ENCODE measurements at places on chromosomes 12 and 14. TPM values are rescaled to one million over a fixed set of nuclear protein-coding genes. Genes with fewer than 3 reads are reported as not detected.

DNA sequence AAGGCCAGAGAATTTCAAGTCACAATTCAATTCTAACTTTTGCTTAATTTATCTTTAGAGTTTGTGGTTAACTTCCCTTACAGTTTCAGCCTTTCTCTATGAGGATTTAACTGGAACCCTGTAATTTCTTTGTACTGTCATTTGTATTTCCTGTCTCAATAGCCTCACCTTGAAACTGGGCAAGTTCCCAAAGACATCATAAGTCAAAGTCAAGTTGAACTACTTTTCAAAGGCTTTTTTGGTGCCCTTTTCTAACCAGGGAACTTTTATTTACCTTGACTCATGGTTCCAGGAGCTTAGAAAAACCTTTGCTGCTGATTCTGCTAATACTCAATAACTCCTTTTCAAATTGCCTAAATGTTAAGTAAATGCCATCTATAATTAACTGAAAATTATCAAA lies 200.8 kb upstream of the KRR1 start:
- H3K4me1 ChIP-seq = peaks cover 38% of the 10 kb centered on the region
- no peaks in the 10 kb centered on the region for H3K27me3 ChIP-seq
- DNase-seq = no peak

GRCh38 chr12:52650520-52651081 lies 1.4 kb downstream of the KRT2 start:
- no peak overlapping the region for H3K27ac ChIP-seq
- H3K36me3 ChIP-seq = no peaks in the 10 kb centered on the region
- no peak overlapping the region for H3K4me3 ChIP-seq
- H3K27me3 ChIP-seq = no peaks in the 10 kb centered on the region
- peaks cover 14% of the 10 kb centered on the region for H3K4me1 ChIP-seq
- DNase-seq = peak; percentile 48

- H3K27ac ChIP-seq = peak overlapping the region; percentile 91
- DNase-seq = no peak
- H3K27me3 ChIP-seq = no peaks in the 10 kb centered on the region
These were observed 135.0 kb upstream of the HIF1A start for GRCh38 chr14:61560323-61560722.

- DNase-seq = no peak
- H3K4me3 ChIP-seq = no peak overlapping the region
- no peak overlapping the region for H3K27ac ChIP-seq
- H3K4me1 ChIP-seq = no peaks in the 10 kb centered on the region
These were observed 27.3 kb upstream of the ST8SIA1 start for GRCh38 chr12:22361785-22362184.

GRCh38 chr12:109835827-109836226 lies 2.6 kb upstream of the TRPV4 start:
- no peaks in the 10 kb centered on the region for H3K27me3 ChIP-seq
- no peak overlapping the region for H3K4me3 ChIP-seq
- no peak for DNase-seq
- no peaks in the 10 kb centered on the region for H3K36me3 ChIP-seq

GRCh38 chr14:48672506-48672905 lies 913.7 kb downstream of the RPS29 start:
- H3K4me1 ChIP-seq = no peaks in the 10 kb centered on the region
- H3K36me3 ChIP-seq = no peaks in the 10 kb centered on the region
- DNase-seq = no peak
- H3K27ac ChIP-seq = no peak overlapping the region

DNA sequence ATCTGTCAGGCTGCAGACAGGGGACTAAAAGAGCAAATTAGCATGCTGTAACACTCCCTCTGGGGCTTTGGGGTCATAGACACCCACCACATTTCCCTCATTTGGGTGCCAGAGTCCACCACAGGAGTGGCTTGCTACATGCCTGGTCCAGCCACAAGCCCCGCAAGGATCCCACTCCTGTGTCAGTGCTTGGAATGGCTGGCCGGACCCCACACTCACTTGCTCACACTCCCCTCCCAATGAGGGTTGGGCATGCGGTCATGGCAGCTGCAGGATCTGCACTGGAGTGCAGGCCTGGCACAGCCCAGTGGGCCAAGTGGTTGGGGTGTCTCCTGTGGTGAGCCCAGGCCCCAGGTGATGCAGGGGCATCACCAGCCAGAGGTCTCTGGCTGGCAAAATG lies 59.9 kb downstream of the TSPAN19 start:
- no peak for DNase-seq
- H3K27ac ChIP-seq = no peak overlapping the region
- H3K27me3 ChIP-seq = no peaks in the 10 kb centered on the region
- H3K4me1 ChIP-seq = no peaks in the 10 kb centered on the region

DNA sequence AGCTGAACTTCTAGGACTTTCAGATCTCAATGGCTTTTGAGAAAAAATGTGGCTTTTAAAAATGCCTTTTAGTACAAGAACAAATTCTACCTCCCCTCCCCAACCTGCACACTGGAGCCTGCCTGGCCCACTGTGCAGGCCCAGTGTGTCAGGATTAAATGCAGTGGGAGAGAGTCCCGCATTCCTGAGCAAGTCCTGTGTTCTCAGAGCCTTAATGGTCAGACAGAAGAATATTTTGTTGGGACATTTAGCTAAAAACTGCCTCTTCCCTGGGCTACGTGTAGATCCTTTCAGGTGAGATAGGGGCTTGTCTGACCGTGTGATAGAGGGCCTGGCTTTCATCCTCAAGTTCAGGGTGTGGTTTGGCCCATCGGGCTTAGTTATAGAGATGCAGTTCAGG lies 63.1 kb upstream of the ESRRB start:
- H3K27me3 ChIP-seq = peaks cover 4% of the 10 kb centered on the region
- no peak overlapping the region for H3K27ac ChIP-seq
- no peak overlapping the region for H3K4me3 ChIP-seq
- no peaks in the 10 kb centered on the region for H3K4me1 ChIP-seq
- no peaks in the 10 kb centered on the region for H3K36me3 ChIP-seq
- DNase-seq = no peak

DNA sequence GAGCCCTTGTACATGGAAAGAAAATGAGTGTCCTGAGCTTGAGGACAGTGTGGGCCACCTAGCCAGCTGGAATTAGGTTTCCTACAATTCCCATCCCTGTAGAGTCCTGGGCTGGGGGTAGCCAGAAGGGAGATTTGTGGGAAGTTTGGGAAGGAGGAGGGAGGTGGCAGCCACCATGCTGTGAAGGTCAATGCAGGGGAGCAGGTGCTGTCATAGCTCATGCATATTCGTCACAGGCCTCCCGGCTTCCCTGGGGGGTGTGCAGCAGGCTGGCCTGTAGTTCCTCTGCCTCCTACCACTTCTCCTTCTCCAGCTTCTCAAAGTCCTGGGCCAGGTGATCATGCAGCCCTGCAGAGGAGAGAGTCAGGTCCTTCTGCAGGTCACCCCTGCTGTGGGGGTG lies 121.3 kb downstream of the TBX3 start:
- no peak overlapping the region for H3K4me3 ChIP-seq
- no peak for DNase-seq
- H3K27ac ChIP-seq = no peak overlapping the region
- no peaks in the 10 kb centered on the region for H3K36me3 ChIP-seq
- H3K4me1 ChIP-seq = no peaks in the 10 kb centered on the region

DNA sequence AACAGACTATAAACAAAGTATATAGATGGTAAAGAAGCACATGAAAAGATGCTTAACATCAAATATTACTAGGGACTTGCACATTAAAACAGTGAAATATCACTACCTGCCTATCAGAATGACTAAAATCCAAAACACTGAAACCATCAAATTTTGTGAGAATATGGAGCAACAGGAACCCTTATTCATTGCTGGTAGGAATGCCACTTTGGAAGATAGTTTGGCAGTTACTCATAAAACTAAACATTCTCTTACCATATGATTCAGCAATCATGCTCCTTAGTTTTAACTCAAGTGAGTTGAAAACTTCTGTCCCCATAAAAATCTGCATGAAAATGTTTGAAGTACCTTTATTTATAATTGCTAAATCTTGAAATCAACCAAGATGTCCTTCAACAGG lies 297.6 kb downstream of the DAD1 start:
- no peak overlapping the region for H3K4me3 ChIP-seq
- DNase-seq = no peak
- no peaks in the 10 kb centered on the region for H3K4me1 ChIP-seq

GRCh38 chr12:107990325-107990724 lies 138.8 kb upstream of the WSCD2 start:
- no peak overlapping the region for H3K4me3 ChIP-seq
- DNase-seq = peak; percentile 51
- no peak overlapping the region for H3K27ac ChIP-seq
- no peaks in the 10 kb centered on the region for H3K27me3 ChIP-seq

GRCh38 chr12:18296909-18297280 lies 35.6 kb downstream of the PIK3C2G start:
- H3K27me3 ChIP-seq = no peaks in the 10 kb centered on the region
- no peaks in the 10 kb centered on the region for H3K36me3 ChIP-seq
- H3K4me1 ChIP-seq = no peaks in the 10 kb centered on the region
- no peak overlapping the region for H3K4me3 ChIP-seq
- H3K27ac ChIP-seq = no peak overlapping the region
- DNase-seq = no peak

- peak overlapping the region; percentile 75 for H3K27ac ChIP-seq
- H3K4me3 ChIP-seq = peak overlapping the region; percentile 87
- H3K4me1 ChIP-seq = peaks cover 13% of the 10 kb centered on the region
- DNase-seq = no peak
These were observed 1.2 kb downstream of the NCKAP5L start for GRCh38 chr12:49827051-49827400.

GRCh38 chr12:40137252-40137651 lies 31.4 kb upstream of the SLC2A13 start:
- no peak overlapping the region for H3K4me3 ChIP-seq
- no peaks in the 10 kb centered on the region for H3K27me3 ChIP-seq
- no peaks in the 10 kb centered on the region for H3K36me3 ChIP-seq
- no peaks in the 10 kb centered on the region for H3K4me1 ChIP-seq
- H3K27ac ChIP-seq = no peak overlapping the region
- no peak for DNase-seq

GRCh38 chr12:63990828-63991547 lies 146.5 kb downstream of the SRGAP1 start:
- H3K27me3 ChIP-seq = no peaks in the 10 kb centered on the region
- H3K27ac ChIP-seq = no peak overlapping the region
- H3K36me3 ChIP-seq = no peaks in the 10 kb centered on the region

DNA sequence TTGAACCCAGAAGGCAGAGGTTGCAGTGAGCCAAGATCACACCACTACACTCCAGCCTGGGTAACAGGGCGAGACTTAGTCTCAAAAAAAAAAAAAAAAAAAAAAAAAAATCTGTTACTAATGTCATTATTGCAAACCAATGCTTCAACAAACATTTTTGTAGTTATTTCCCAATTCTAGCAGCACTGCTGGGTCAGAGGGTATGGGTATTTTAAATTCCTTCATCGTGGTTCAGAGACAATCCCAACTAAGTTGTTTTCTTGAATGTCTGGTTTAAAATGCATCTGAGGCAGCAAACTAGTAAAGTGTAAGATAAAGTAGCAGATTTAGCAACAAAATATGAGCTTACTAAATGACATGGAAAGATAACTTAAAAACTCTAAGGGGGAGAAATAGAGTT lies 65.6 kb downstream of the FERMT2 start:
- no peak overlapping the region for H3K4me3 ChIP-seq
- H3K36me3 ChIP-seq = peaks cover 4% of the 10 kb centered on the region
- peaks cover 11% of the 10 kb centered on the region for H3K4me1 ChIP-seq

DNA sequence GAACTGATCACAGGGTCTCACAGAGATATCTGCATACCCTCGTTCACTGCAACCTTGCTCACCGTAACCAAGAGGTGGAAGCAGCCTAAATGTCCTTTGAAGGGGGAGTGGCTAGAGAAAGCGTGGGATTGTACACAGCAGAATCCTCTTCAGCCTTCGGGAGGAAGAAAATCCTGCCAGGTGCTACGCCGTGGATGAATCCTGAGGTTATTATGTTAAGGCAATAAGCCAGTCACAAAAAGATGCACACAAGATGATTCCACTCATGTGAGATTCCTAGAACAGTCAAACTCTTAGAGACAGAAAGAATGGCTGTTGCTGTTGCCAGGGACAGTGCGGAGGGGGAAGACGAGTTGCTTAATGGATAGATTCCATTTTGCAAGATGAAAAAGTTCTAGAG lies 39.6 kb upstream of the SFSWAP start:
- no peaks in the 10 kb centered on the region for H3K4me1 ChIP-seq
- no peak overlapping the region for H3K4me3 ChIP-seq
- no peaks in the 10 kb centered on the region for H3K36me3 ChIP-seq
- no peaks in the 10 kb centered on the region for H3K27me3 ChIP-seq
- DNase-seq = no peak

DNA sequence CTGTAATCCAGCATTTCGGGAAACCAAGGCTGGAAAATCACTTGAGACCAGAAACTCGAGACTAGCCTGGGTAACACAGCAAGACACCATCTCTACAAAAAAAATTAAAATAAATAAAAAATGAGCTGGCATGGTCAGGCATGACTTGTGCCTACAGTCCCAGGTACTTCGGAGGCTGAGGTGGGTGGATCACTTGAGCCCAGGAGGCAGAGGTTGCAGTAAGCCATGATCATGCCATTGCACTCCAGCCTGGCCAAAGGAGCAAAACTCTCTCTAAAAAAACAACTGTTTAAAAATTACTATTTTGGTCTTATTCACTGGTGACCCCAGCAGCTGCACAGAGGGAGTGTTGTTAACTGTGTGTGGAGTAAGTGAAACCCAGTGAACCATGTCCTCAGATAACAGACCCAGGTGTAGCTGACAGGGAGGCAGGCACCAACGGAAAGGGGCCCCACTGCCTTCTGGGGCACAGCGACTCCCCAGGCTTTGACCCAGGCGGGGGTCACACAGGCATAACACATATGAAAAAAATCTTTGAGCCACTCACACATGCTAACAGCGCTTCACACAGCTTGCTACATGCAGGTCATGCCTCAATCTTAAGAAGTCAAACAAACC lies 12.1 kb downstream of the DDX54 start:
- peak overlapping the region; percentile 57 for H3K27ac ChIP-seq
- no peak overlapping the region for H3K4me3 ChIP-seq
- H3K27me3 ChIP-seq = no peaks in the 10 kb centered on the region
- peak; percentile 83 for DNase-seq

CD163L1 gene
- total RNA-seq = 0.54 TPM

BIN2 gene
- 2.2 TPM for total RNA-seq

CEP170B gene
- 46.2 TPM for total RNA-seq

LRFN5 gene
- 4.6 TPM for total RNA-seq

TPH2 gene
- not detected for total RNA-seq

RAD51B gene
- 14.0 TPM for total RNA-seq

ACSS3 gene
- total RNA-seq = 34.4 TPM

SYCP3 gene
- total RNA-seq = 0.67 TPM

CLEC1B gene
- total RNA-seq = not detected

FAM181A gene
- total RNA-seq = 0.40 TPM

GALNT16 gene
- total RNA-seq = 2.2 TPM
